Colonic mucosa (tissue), 4 donors: ENCODE measurements at places on chromosomes 11 and 22.

GRCh38 chr11:110818032-110818687 is 105.9 kb upstream of the ARHGAP20 start:
- no peak for DNase-seq

DNA sequence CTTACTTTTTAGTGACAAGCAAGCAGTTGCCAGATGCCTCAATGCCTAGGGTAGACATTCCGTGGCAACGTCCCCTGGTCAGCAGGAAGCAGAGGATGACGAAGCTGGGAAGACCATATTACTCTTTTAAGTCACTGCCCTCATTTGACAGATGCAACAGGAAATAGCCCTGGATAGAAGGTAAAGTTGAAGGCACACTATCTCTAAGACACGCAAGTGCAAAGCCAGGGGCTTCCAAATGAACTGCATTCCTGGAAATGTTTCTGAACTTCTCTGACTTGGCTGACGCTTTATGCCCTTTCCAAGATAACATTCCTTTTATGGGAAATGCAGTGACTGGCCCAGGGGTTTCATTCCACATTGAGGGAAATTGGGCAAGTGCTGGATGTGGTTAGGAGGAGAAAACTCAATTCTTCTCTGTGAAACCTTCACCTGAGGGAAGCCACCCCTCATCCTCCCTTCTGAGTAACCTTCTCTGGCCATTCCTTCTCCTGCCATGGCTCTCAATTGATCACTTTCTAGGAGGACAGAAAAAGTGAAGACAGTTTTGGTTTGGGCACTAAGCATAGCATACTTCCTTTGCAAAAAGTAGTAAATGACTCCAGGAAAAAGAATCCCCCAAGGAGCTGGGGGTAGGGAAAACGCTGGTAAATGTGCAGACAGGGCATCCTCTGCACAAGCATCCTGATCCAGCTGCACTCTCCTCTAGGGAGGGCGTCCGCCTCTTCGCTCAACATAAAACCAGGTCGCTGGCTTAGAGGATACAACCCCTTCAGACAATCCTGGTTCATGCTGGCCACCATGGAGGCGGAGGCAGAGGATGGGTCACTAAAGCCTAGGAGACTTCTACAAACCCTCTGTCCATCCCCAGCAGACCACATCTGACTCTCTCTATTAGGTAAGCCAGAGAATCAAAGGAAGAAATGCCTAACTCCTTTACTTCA is 14.5 kb downstream of the PCSK7 start:
- DNase-seq: no peak

DNA sequence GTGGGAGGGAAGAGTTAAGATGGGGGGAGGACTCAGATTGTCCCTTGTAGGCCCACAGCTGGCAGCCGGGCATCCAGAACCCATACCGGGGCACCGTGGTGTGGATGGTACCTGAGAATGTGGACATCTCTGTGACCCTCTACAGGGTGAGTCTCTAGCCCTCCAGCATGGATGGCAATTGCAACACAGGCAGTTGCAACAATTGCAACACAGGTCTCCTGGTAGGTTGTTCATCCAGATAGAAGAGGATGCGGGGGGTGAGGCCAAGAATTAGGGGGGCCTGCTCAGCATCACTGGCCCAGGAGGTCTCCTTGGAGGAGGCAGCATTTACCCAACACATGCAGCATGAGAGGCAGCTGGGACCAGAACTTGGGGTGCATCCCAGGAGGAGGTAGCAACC is 3.4 kb downstream of the EHBP1L1 start:
- no peak for DNase-seq

DNA sequence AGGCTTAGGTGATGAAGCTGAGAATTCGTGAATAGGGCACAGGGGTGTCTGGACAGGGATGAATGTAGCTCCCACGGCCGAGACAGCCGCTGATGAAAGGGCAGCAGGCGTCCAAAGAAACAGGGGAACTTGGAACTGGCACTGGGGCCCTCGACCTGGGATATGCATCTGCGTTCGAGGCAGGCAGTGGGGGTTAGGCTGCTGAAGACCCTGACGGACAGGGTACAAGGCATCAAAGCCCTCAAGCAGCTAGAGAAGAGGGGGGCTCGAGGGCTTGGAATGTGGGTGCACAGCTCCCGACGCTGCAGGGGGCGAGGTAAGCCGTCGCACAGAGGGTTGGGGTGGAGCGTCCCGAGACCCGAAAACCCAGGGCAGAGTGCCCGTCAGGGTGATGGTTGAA is 6.9 kb upstream of the SYT8 start:
- no peak for DNase-seq

GRCh38 chr22:42686756-42687491 is 33.7 kb downstream of the A4GALT start:
- DNase-seq: no peak

GRCh38 chr22:34878171-34878570 is 187.8 kb upstream of the ISX start:
- no peak for DNase-seq

DNA sequence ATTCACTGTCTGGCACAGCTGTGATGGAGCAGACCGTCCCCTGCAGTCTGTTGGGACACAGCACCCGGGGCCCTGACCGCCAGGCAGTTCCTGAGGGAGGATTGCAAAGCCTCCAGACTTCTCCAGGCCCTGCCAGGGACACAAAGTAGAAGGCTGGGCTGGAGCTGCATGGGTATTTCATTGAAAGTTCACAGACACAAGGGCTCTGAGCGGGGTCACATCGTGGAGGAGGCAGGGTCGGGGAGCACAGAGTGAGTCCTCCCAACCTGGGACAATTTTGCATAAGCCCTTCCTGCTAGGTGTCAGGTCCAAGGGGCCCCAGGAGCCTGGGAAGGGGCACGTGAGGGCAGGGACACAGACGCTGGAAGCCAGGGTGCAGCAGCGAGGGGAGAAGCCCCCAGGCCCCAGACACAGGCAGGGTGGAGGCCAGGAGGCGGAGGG is 15.7 kb downstream of the IFITM10 start:
- no peak for DNase-seq

- no peak for DNase-seq
Observed at GRCh38 chr11:122776546-122776945, 61.8 kb upstream of the CRTAM start.

GRCh38 chr22:49107961-49108530 is 719.6 kb downstream of the BRD1 start:
- DNase-seq: no peak

GRCh38 chr11:46577058-46577457 is 16.8 kb downstream of the AMBRA1 start:
- DNase-seq: no peak
